ENCODE measurements at places on chromosomes 4 and X. TPM values are rescaled to one million over a fixed set of nuclear protein-coding genes. Genes with fewer than 3 reads are reported as not detected.

DNA sequence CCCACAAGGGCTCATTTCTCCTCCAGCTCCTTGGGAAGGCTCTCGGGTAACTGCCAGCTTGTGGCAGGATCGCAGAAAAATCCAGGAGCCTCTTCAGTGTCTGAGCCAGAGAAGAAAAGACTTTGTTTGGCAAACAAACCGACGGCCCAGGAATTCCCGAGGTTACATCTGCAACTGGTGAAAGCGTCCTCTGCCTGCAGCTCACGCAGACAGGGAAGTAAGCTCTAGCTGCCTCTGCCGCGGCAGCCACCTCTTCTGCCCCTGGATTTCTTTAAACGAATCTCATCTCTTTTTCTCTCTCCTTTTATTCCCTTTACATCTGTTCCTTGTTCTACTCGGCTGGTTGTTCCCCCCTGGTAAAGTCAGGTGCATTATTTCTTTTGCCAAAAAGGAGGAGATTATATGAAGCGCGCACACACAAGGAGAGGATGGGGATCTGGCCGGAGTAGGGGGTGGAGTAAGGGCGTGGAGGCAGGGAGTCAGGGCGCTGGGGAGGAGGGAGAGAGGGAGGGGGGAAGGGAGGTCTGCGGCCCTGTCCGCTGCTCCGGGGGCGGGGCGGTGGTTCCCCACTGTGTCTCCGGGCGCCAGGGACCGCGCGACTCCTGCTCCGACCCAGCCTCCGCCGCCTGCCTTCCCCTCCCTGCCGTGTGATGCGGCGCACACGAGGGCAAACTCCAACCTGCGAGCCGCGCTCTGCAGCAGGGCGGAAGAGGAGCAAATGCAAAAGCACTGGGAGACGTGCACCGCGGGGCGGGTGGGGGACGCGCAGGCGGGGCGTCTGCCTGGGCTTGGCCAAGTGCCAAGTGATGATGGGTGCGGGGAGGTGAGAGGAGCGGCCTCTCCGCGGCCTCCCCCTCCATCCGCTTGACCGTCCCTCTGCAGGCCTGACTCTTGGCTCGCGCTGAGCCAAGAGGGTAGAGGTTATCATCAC is at the start of gene DCHS2:
Gene DCHS2 (minus strand): TSS at position 459 of the 931 bp plus-strand sequence. CDS start 444 bp downstream, at position 15.
- peak; percentile 35 for DNase-seq

DNA sequence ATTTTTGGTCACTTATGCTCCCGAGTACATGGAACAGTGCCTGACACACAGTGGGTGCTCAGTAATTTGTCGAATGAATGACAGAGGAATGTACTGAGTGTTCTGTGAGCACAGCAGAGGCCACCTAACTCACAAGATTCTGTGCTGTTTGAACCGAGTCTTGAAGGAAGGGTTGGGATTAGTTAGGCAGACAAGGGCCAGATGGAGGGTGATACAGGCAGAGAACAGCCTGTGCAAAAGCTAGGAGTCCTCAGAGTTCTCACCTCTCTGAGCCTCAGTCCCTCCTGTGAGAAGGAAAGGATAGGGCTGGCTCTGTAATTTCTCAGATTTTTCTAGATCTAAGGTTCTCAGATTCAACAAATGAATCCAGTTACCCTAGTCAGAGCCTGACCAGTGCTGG is 108.8 kb downstream of the NHSL2 start:
- DNase-seq = no peak

GRCh38 chr4:169720529-169720928 is 37.2 kb downstream of the HPF1 start:
- DNase-seq = no peak

DNA sequence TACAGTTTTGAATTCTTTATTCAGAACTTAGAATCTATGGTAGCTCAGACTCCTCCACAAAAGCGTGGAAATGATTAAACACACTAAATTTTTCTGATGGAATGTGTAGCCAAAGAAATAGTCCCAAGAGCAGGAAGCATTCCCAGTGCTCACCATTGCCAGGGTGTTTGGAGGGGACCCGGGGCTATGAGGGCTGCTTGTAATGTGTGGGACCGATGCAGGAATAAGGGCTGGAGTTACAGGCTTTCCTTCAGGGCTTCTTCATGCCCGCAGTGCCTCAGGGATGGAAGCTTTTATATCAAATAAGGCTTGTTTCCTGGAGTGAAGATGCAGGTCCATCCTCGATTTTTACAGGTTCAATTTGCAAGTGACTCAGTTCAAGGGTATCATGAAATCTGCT is 25.8 kb downstream of the WWC2 start:
- no peak for DNase-seq

DNA sequence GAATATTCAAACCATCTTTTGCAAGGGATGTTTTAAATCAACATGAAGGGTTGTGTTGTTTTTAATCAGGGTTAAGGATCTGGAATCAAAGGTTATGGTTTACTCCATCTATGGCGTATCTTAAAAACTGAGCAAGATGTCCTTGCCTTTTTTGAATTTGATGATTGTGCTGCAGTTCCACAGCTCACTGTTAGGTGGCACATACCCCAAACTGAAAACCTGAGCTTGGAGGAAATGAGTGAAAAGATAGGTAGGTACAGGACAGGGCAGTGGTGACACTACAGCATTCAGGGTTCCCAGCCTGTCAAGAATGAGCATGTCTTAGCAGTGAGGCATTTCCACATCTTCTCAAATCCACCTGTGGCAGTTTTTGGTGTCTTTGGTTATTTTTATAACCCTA is 13.1 kb upstream of the EOLA1 start:
- DNase-seq = no peak

The SLC39A8 gene
- total RNA-seq = 5.0 TPM

The UCP1 gene
- not detected for total RNA-seq
